Activated naive CD4-positive, alpha-beta T cell treated with anti-CD3 and anti-CD28 coated beads, Interleukin-2, amount 50 U/mL, for 72 hours (primary cell): ENCODE measurements at places on chromosomes 13 and 19. TPM values are rescaled to one million over a fixed set of nuclear protein-coding genes. Genes with fewer than 3 reads are reported as not detected.
A peak's percentile ranks its signal among the peaks of the same experiment; 100 is the strongest.

Gene STOML3
- total RNA-seq: not detected

DNA sequence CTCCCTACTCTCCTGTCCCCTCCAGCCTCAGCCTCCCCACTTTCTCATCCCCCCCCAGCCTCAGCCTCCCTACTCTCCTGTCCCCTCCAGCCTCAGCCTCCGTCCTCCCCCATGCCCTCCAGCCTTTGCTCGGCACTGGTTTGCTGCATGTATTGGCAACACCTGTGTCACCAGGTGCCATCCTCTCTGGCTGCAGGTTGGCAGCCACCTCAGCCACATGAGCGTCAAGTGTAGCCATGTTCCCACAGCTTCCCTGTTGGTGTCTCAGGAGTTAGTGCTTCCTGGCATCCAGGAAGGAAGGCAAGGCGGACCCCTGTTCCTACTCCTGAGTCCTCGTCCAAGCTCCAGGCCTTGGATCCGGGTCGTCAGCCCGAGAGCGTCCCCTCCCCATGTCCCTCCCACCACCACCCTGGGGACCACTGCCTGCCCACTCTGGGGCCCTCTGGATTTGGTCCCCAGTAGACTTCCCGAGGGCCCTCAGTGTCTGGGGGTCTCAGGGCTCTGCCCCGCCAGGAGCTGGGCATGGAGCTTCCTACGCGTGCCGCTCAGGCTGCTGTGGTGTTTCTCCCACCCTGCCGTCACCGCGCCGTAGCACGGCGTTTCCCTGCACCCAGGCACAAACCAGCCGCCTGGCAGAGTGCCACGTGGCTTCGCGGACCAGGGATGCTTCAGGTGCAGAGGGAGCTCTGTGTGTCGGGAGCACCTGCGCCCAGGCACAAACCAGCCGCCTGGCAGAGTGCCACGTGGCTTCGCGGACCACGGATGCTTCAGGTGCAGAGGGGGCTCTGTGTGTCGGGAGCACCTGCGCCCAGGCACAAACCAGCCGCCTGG, 128.3 kb upstream of the MCF2L start:
- DNase-seq: no peak

DNA sequence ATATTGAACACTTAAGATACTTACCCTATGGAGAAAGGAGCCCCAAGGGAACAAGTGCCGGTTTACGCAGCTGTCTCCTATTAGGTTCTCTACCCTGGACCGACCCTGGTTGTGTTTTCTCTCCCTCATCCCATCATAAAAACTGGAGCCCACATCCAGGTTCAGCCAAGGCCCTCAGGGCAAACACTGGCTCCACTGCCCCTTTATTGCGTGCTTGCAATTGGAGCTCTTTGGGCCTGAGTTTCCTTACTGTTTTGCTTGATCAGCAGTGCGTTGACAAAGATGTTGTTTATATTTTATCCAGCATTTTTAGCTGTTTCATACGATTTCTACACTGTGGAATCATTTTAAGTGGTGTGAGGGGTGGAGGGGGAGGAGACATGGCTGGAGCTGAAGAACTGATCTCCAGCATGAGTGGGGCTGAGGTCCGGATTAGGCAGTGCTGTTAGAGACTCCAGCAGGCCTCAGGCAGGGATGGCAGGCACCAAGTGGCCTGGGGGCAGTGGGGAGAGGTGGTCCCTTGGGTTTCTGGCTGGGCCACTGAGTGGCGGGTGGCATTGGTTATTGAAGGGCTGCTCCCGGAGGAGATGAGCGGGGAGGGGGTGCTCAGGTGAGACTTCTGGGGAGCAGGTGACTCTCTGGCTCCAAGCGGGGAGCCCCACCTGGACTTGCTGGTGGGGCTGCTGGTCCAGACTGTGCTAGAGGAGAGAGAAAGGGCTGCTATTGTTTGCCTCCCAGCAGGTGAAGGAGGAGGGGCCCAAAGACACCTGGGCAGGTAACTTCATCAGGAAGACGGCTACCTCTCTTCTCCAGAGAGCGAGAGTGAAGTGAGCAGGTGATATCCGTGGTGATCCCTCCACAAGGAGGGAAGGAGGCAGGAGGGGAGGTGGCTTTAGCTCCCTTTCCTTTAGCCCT, 62.4 kb upstream of the RNF113B start:
- DNase-seq: no peak

GRCh38 chr13:39597838-39598237, 5.2 kb downstream of the LHFPL6 start:
- DNase-seq: no peak

DNA sequence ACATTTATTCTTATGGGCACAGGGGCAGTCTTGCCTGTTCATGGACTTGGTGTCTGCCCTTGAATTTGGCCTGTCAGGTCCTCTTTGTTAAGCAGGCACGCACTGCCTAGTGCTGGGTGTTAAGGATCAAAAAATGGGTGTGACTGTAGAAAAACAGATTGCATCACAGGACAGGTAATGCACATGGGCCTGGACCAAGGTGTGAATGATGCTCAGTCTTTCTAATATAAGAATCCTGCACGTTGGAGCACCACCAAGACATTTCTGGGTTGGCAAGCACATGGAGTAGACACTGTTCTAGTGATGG, 33.7 kb downstream of the GATAD2A start:
- no peak for DNase-seq

DNA sequence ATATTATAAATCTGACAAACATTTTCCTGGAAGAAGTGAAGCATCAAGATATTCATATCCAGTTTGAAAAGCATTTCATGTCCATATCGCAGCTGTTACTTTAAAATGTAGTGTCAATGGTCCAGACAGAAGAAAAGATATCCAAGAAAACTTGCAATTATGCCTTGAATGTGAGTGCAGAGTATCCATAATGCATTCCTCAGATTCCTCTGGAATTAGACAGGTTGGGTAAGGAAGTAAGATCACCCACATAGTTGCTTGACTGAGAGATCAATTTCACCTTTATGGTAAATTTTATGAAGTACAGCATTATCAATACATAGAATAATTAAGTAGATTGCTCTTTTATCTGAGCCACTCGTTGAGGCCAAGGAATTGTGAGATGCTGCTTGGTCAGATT, 327.0 kb upstream of the SLITRK5 start:
- no peak for DNase-seq

DNA sequence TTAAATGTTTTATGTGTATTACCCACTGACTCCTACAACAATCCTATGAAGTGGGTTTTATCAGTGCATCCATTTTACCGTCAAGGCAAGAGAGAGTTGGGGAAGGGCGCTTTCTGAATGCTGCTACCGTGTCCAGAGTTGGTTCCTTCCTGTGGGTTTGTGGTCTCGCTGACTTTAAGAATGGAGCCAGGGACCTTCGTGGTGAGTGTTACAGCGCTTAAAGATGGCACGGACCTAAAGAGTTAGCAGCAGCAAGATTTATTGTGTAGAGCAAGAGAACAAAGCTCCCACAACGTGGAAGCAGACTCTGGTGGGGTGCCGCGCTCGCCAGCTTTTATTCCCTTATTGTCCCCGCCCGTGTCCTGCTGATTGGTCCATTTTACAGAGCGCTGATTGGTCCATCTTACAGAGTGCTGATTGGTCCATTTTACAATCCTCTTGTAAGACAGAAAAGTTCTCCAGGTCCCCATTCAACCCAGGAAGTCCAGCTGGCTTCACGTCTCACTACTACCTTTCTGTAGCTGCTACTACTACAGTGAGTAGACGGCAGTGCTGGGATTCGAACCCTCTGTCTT, 6.1 kb downstream of the OSCAR start:
- no peak for DNase-seq

Gene SLC7A10
- not detected for total RNA-seq

Gene S1PR5
- 0.23 TPM for total RNA-seq

Gene ZNF180
- total RNA-seq: 8.2 TPM

GRCh38 chr13:104740641-104741222, 1674.5 kb upstream of the SLC10A2 start:
- DNase-seq: no peak

Gene ZNF440
- total RNA-seq: 8.3 TPM

GRCh38 chr13:37198629-37199028, 93.2 kb upstream of the CSNK1A1L start:
- no peak for DNase-seq

DNA sequence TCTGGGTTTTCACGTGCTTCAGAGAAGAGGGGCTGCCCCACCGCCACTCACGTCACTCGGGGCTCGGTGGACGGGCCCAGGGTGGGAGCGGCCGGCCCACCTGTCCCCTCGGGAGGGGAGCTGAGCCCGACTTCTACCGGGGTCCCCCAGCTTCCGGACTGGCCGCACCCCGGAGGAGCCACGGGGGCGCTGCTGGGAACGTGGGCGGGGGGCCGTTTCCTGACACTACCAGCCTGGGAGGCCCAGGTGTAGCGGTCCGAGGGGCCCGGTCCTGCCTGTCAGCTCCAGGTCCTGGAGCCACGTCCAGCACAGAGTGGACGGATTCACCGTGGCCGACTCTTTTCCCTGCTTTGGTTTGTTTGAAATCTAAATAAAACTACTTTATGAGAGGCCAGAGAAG, 2.2 kb upstream of the GZMM start:
- DNase-seq: no peak

DNA sequence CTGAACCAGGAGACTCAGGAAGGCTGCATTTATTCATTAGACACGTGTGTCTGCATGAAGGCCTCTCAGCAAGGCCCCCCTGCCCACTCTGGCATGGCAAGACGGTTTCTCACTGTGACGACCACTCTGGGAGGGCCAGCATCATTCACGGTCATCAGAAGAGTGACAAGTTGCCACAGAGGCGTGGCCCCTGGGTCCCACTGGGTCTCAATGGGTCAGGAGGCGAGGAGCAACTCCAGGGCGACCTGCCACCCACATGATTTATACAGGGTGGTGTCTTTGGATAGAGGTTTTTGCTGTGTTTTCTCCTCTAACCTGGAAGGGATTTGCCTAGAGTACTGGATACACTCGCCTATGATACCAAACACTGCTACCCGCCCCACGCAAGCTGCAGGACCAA, 60.7 kb downstream of the KLF2 start:
- no peak for DNase-seq

GRCh38 chr13:90107661-90108060, 1239.8 kb upstream of the MIR17HG start:
- no peak for DNase-seq

- DNase-seq: no peak
Observed at GRCh38 chr19:43731346-43731745, 15.5 kb downstream of the IRGC start.

DNA sequence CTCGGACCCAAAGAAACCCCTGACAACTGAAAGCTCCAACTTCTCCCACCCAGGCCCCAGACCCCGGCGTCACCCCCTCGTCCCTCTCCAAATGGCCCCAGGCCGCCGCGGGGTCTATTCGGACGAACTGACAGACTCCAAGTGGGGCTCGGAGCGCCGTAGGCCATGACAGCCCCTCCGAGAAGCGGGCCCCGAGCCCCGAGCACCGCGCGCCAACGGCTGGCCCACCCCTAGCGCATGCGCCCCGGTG, 360 bp downstream of the DDX39A start:
- no peak for DNase-seq

DNA sequence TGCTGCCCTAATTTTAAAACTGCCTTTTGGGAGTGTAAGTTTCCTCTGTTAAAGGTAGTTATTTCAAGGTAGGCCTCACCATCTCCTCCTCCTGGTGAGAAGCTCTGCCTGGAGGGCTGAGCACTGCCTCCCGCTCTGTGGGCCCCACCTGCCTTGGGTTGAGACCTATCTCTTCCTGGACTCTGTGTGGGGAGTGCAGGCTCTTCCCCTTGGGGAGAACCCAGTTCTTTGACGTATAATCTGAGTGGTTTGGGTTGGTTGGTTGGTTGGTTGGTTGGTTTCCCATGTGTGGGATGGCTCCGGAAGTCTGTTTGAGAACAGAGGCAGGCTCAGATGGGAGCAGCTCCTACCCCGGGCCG, 39.1 kb downstream of the ACTN4 start:
- no peak for DNase-seq

GRCh38 chr19:46373491-46374359, 26.8 kb downstream of the PPP5C start:
- no peak for DNase-seq

DNA sequence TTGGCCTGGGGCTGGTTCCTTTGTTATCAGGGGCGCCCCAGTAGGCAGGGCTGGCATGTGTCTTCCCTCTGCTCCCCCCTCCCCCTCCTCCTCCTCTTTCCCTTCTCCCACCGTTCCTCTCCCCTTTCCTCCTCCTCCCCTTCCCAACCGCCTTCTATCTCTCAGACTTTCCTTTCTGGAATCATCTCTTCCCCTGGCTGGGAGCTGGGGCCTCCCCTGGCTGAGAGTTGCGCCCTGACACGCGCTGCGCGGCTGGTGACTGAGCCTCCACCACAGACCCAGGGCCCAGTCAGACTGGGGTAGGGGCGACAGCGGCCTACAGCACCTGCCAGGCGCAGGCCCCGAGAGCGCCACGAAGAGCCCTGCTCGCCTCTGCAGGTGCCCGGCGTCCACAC, 2.8 kb downstream of the PNMA8B start:
- no peak for DNase-seq

Gene CD33
- 2.9 TPM for total RNA-seq

Gene CDX2
- total RNA-seq: not detected

DNA sequence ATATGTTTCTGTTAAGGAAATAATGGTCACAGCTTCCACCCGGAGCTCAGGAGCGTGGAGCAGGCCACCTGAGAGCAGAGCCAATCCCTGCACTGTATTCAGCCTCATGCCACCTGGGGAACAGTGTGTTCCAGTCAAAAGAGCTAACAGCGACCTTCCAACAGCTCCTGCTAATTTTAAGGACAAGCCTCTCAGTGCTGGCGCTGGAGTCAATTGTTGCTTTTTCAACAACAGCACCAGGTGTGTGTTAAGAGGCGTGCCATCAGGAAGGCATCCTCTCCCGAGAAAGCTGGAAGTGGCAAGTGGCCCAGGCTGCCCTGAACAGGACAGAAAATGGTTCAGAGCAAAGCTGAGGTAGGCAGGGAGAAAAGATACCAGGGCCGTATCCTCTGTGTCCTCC, 102.0 kb downstream of the CACNA1A start:
- no peak for DNase-seq

DNA sequence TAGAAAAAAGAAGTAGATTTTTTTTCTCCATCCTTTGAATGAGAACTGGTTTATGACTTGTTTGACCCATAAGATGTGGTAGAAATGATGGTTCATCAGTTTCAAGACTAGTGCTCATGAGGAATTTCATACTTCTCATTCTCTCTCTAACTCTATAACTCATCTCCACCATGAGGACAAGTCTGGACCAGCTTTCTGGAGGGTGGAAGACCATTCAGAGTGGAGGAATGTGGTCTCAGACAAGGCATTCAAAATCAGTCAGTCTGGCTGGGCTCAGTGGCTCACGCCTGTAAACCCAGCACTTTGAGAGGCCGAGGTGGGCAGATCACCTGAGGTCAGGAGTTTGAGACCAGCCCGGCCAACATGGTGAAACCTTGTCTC, 3.5 kb upstream of the EID2 start:
- DNase-seq: no peak

Gene MVB12A
- 34.4 TPM for total RNA-seq

- DNase-seq: peak; percentile 91
Observed at GRCh38 chr19:40690693-40691420, 406 bp upstream of the NUMBL start.

Gene ANGPTL8
- not detected for total RNA-seq
